ENCODE measurements at places on chromosomes 3 and 15.

DNA sequence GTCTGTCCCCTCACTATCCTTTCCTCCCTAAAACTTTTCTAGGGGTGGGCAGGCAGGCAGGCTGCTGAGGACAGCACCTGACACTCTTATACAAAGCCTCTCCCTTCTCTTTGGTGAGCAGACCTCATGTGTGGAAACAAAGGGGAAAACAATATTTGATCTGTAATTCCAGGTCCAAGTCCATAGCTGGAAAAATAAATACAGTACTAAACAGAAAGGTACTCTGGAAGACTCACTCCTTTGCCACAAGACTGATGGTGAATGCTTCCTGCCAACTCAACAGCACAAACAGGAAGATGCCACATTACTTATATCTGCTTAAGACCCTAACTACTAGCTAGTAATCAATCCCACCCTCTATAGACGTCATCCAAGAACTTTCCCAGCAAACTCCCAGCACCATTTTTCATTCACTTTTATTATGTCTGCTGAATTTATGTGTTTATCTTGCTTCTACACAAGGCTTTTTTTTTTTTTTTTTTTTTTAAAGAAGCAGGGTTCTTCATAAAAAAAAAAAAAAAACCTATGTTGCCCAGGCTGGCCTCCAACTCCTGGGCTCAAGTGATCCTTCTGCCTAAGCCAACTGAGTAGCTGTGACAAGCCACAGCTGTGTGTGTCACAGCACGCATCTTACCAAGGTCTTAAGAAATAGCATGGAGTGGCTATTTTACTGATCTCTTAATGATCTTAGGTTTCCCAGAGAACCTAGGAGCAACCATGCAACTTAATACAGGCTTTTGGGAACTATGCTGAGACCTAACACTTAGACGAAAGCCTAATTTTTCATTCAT, 44.2 kb upstream of the CSPG5 start:
- no peak for DNase-seq

DNA sequence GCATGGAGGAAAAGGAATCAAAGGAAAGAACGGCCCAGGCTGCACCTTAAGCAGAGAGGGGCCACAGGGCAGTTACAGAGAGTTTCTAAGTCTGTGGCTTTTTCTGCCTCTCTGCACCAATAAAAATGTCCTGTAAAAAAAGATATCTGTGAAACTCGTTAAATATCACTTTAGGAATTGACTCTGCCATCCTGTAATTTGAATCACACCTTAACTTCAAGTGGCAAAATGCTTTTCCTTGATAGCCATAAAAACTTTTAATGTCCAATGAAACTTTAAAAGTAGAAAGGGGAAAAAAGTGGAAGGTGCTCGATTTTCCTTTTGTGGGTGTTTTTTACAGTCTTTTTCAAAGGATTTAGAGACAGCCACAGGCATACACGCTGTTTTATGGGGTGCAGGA, 255.7 kb downstream of the ARRDC4 start:
- no peak for DNase-seq

DNA sequence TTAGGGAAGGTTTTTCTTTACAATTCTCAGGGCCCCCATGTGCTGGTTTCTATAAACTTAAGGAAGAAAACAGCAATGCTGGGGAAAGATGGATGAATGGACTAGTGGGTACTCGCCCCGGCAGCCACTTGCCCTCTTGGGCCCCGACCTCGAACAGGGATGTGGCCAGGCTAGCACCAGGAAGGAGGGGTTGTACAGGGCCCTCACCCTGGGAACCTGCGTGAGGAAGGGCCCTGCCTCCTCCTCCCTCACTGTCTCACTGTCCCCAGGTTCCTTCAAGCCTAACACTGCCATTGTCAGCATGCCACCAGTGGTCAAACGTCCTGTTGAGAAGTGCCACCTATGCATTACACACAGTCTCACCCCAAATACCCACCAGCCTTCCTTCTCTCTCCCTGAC, 9.1 kb downstream of the ADAMTS17 start:
- DNase-seq = no peak

- DNase-seq = no peak
Measured at GRCh38 chr3:150610785-150611184, 7.7 kb downstream of the SELENOT start.

GRCh38 chr3:30754426-30754825, 140.0 kb downstream of the GADL1 start:
- no peak for DNase-seq
